Tibial nerve (tissue), 4 donors: ENCODE measurements at places on chromosomes 6 and 20.

DNA sequence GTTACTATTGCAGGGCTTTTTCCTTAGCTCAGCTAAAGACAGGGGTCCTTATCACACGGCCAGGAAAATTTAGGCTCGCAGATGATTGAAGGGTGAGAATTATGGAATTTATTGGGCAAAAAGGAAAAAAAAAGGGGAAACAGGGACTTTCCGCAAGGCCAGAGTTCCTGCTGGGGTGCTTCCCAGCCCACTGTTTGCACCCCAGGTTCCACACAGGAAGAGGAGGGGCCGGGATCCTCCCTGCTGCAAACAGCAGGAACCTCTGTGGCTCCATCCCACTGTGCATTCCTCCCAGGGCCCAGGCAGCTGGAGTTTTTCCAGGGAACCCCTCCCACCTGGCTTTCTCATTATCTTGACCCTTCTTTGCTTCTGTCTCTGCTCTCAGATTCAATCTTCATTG lies 35.9 kb upstream of the IL20RA start:
- DNase-seq = no peak

GRCh38 chr6:51261691-51262090 lies 443.0 kb downstream of the TFAP2B start:
- DNase-seq = no peak

GRCh38 chr20:50582591-50583234 lies 72.5 kb downstream of the PTPN1 start:
- no peak for DNase-seq

DNA sequence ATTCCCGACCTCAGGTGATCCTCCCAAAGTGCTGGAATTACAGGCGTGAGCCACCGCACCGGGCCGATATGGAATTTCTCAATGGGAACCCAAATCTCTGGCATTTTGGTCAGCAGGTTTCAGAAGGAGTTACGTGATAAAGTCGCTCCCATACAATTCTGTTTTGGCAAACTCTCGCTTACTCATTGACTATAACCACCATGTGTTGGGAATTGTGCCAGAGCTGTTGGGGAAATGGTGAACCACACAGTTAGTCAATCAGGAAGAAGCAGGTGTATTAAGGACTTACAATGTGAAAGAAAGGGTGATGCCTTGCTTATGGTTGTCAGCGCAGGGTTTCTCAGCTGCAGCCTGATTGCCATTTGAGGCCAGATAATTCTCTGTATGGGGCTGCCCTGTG lies 410.5 kb downstream of the QKI start:
- DNase-seq = no peak

DNA sequence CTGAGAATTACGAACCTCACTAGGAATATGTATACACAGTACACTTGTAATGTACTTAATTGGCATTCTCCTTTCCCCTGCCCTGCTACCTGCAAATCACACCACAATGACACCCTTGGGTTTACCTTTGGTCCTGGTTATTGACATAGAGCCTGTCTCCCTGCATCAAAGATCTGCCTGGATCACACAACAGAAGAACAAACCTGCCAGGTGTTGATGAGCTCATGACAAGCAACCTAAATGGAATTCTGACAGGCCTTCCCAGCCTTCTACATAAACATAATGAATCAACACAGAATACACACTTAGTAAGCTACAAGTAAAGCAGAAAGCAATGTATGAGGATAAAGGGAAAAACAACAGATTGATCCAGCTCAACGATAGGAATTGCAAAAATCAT lies 95.6 kb downstream of the HDGFL1 start:
- no peak for DNase-seq

DNA sequence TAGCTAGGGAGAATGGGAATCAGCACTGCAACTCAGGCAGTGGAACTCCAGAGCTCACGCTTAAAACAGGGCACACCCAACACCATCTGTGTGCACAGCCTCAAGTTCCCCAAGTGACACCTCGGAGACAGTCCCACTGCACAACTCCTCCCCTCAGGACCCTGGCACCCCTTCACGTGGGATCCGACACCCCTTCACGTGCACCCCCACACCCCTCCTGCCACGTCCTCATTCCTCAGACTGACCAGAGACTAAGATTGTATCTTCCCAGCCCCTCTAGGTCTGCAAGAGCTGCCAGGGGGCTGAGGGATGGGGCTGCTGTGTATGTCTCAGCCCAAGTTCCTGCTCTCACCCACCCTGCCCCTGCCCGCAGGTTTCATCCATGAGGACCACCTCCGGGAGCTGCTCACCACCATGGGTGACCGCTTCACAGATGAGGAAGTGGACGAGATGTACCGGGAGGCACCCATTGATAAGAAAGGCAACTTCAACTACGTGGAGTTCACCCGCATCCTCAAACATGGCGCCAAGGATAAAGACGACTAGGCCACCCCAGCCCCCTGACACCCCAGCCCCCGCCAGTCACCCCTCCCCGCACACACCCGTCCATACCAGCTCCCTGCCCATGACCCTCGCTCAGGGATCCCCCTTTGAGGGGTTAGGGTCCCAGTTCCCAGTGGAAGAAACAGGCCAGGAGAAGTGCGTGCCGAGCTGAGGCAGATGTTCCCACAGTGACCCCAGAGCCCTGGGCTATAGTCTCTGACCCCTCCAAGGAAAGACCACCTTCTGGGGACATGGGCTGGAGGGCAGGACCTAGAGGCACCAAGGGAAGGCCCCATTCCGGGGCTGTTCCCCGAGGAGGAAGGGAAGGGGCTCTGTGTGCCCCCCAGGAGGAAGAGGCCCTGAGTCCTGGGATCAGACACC lies 7.6 kb downstream of the MYL9 start:
- DNase-seq = no peak

DNA sequence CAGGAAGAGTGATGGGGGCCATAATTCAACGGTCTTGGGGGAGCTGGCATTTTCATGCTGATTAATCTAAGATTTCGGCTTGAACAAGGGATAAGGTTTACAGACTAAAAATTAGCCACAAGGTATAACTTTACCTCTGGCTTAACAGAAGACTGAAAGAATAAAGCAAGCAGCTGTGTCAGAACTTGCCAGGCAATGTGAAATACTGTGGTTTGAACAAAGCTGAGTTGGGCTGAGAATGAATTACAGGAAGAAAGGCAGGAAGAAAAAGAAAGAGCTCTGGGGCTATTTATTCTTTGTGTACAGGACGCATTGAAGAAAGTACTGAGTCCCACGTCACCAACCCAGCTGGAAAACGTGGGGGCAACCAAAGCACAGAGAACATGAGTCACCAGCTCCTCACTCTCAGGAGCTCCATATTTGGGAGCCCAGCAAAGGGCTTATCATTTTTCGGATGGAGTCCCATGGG lies 121.5 kb upstream of the NEDD9 start:
- DNase-seq = no peak

DNA sequence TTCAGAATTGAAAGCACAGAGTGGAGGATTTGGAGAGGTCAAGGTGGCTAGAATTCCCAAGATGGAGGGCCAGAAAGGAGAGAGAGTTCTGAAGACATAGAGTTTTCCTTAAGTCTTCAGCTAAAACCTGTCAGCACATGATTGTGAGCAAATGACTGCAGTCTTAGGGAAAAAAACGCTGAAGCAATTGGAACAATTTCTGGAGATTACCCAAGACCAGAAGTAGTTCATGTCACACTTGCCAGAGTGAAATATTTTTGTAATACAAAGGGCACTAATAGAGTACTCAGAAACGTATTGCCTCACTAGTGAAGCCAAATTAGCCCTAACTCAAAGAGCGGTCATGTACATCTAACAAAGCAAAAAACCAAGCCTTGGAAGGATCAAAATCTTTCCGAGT lies 541.3 kb upstream of the MARCKS start:
- DNase-seq = no peak

- no peak for DNase-seq
Observed at GRCh38 chr6:107360476-107360875, 98.9 kb downstream of the PDSS2 start.

- DNase-seq = no peak
Observed at GRCh38 chr6:53717566-53717965, 52.0 kb upstream of the KLHL31 start.

DNA sequence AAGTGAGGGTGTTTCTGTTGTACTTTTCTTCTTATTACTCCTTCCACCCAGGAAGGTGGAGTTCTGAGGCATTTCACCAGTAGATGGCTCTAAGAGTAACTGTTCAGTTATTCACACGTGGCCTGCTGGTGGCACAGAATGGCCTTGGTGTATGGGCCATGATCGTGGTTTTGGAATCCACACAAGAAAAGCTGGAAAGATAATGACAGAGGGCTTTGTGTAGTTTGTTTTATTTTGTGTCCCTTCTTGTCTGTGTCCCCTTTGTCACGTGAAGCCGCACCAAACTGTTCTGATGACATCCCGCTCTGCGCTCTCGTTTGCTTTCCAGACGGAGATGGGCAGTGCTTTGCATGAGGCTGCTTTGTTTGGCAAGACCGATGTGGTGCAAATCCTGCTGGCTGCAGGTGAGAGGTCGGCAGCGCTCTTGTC lies 93.4 kb downstream of the ANKS1A start:
- DNase-seq = no peak

- no peak for DNase-seq
Observed at GRCh38 chr6:107862383-107862782, 38.3 kb upstream of the SCML4 start.

- no peak for DNase-seq
Observed at GRCh38 chr20:40785346-40785745, 96.3 kb upstream of the MAFB start.

GRCh38 chr20:37797669-37798175 lies 103.9 kb downstream of the CTNNBL1 start:
- DNase-seq = no peak

- no peak for DNase-seq
Observed at GRCh38 chr6:110468731-110469130, 7.7 kb downstream of the SLC22A16 start.

DNA sequence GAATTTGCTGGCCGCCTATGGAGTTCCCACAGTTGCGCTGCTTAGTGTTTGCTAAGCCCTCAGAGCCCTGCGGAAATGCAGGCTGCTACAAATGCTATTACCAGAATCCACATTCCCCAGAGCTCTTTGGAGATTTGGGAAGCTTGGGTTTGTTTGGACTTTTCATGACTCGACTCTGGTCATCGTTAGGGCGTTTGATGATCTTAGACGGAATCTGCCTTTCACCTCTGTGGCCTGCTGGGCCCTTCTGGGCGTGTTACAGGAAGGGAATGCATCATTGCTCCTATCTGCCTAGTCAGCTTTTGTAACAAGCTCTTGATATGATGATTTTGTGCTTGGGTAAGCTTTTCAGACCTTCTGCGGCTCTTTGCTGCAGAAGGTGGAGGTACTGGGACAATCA lies 50.8 kb downstream of the EYA2 start:
- peak; percentile 50 for DNase-seq

- DNase-seq = no peak
Observed at GRCh38 chr20:44349349-44349748, 6.2 kb upstream of the HNF4A start.

DNA sequence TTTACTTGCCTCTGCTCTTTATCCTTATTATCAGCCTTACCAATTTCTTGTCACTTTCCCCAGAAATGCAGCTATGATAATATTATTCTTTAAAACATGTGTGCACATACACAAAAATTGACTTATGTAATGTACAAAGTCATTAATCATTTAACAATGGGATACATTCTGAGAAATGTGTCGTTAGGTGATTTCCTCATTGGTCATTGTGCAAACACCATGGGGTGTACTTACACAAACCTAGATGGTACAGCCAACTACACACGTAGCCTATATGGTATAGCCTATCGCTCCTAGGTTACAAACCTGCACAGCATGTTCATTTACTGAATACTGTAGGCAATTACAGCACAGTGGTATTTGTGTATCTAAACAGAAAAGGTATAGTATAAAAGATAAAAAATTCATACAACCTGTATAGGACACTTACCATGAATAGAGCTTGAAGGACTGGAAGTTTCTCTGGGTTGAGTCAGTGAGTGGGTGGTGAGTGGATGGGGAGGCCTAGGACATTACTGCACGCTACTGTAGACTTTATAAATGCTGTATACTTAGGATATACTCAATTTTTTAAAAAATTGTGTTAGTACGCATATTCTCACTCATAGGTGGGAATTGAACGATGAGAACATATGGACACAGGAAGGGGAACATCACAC lies 56.9 kb downstream of the HIVEP1 start:
- DNase-seq = no peak

DNA sequence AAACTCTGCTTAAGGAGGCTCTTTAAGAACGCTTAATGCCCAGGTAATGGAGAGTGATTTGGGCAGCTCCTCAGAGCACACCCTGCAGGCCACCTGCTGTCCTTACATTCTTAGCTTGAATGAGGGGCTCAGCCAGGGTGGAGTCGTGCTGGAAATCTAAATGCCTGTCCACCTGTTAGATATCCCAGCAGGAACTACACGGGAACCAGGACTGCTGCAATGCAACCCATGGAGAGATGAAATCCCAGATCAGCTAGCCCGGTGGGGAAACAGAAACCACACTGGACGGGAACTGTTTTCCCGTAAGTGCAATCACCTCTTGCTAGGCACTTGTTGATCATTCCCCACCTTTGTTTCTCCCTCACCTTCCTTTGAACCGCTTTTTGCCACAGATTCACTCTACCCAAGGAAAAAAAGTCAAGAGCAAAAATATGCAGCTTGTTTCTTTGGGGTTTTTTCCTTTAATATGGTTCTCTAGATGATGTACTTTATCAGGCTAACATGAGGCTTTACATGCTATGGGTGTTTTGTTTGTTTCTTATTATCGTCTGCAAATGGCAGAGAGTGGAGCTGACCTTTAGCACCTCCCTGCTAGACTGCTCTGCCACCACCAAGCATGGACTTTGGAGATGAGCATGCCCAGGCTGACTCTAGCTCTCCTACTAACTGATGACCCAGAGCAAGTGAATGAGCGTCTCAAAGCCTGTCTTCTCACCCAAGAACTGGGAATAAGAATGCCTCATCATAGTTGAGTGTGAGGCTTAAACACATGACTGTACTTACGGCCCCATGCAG lies 125.9 kb upstream of the TNFAIP3 start:
- DNase-seq = no peak

- DNase-seq = no peak
Observed at GRCh38 chr6:156598855-156599180, 178.4 kb upstream of the ARID1B start.

DNA sequence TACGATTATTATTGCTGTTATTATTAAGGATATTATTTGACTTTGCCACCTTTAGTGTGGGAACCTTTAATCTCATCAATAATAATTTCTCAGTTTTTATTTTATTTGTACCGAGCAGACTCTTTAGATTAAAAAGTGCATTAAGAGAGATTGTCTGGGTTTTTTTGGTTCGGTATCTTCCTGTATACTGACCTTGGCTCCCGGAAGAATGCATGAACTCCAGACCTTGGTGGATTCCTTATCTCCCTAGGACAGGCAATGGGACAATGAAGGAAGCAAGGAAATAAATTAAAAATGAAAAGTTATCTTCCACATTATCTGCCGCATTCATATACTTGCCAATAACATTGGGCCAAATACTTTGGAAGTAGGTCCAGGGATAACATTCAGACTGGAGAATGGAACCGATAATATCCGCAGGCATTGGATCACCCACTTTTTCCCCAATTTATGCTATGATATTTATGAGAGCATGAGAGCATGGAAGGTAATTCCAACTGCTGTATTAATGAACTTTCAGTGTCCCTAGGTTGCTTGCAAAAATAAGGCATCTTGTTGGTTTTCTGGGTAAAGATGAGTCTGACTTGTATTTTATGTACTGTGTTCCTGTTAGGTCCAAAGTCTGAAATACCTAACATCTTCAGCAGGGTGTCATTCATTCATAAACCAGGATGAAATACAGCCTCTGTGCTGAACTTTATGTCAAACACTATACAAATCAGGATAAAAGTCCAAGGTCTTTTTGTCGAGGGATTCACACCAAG lies 232.1 kb downstream of the PLCB1 start:
- DNase-seq = no peak
